ENCODE measurements at places on chromosomes 6 and 20. TPM values are rescaled to one million over a fixed set of nuclear protein-coding genes. Genes with fewer than 3 reads are reported as not detected.

MYH7B gene
- not detected for polyA plus RNA-seq

TOX2 gene
- polyA plus RNA-seq = 0.26 TPM

SLC22A16 gene
- polyA plus RNA-seq = not detected

- H3K27me3 ChIP-seq = peaks cover 10% of the 10 kb centered on the region
- H3K4me3 ChIP-seq = no peak overlapping the region
Measured at GRCh38 chr6:11007715-11008608, 36.1 kb downstream of the ELOVL2 start.

- no peaks in the 10 kb centered on the region for H3K4me1 ChIP-seq
- H3K27me3 ChIP-seq = peaks cover 9% of the 10 kb centered on the region
- DNase-seq = no peak
- H3K4me3 ChIP-seq = no peak overlapping the region
- H3K27ac ChIP-seq = no peak overlapping the region
Measured at GRCh38 chr6:131789219-131789618, 18.6 kb upstream of the ENPP1 start.

DNA sequence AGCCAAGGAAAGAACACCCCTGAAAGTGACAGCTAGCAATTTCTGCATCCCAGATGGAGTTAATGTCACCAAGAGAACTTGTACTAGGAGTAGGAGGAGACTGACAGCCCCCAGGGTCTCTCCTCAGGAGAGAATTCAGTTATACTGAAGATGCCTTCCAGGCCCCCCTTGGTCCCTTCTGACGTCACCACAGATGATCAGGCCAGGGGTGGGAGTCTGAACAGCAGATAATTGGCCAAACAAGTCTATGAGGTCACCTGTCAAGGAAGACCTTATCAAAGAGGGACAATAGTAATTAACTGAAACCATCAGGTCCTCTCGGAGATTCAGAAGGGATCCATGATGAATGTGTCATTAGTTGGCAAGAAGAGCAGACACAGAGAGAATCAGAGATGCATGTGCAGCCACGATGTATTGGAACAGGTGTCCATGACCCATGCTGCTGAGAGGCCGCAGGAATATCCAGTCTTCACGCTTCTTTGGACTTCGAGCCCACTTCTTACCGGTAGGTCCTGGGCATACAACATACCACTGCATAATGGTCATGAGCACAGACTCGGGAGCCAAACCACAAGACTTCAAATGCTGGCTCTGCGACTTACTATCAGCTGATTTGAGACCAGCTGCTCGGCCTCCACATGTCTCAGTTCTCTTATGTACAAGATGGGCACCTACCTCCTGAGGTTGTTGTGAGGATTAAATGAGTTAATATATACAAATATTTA is 10.2 kb downstream of the TRIM10 start:
- no peaks in the 10 kb centered on the region for H3K4me1 ChIP-seq
- no peak overlapping the region for H3K27ac ChIP-seq
- H3K4me3 ChIP-seq = no peak overlapping the region
- DNase-seq = no peak
- no peaks in the 10 kb centered on the region for H3K36me3 ChIP-seq

DNA sequence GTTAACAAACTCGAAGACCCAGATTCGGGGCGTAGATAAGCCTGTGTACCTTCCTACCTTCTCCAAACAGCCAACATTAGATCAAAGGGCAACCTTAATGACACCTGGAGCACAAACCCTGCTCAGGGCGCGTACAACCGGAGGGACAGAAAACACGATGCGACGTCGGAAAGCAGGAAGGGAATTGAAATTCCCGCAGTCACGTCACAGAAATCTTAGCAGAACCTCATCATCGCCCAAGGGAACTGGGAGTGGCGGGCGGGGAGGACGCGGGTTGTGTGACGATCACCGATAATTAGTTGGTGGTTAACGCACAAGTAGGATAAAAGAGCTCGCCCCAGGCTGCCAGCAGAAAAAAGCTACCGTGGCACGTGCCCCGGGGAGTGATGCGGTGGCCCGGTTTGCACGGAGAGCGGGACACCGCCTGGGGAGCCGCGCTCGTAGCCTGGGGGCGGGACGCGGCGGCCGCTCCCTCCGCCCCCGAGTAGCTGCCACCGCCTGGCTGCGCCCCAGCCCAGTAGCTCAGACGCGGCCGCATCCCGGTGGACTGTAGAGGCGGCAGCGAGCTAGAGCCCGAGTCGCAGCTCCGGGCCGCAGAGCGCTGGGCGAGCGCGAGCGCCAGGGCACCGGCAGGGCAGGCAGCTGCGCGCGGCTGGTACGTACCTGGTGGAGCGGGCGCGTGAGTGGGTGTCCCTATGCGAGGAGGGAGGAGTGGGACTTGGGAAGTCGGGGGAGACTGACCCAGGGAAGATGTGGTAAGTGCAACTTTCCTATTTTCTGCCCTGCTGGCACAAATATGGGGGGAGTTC is at the start of gene PKIB:
TSS of gene PKIB (plus strand) at position 525 of the 809 bp plus-strand sequence. CDS start 107,390 bp downstream, outside the sequence.
- peak within 1 kb of the TSS; percentile 87 for H3K4me3 ChIP-seq
- no peak for DNase-seq
- peaks cover 50% of the 10 kb centered on the region for H3K27me3 ChIP-seq
- peaks cover 16% of the 10 kb centered on the region for H3K4me1 ChIP-seq
- H3K27ac ChIP-seq = no peak within 1 kb of the TSS
